Stimulated activated CD4-positive, alpha-beta T cell treated with anti-CD3 and anti-CD28 coated beads, Interleukin-2, amount 100 ng/mL, for 24 hours (primary cell): ENCODE measurements at places on chromosomes 2 and 18.

DNA sequence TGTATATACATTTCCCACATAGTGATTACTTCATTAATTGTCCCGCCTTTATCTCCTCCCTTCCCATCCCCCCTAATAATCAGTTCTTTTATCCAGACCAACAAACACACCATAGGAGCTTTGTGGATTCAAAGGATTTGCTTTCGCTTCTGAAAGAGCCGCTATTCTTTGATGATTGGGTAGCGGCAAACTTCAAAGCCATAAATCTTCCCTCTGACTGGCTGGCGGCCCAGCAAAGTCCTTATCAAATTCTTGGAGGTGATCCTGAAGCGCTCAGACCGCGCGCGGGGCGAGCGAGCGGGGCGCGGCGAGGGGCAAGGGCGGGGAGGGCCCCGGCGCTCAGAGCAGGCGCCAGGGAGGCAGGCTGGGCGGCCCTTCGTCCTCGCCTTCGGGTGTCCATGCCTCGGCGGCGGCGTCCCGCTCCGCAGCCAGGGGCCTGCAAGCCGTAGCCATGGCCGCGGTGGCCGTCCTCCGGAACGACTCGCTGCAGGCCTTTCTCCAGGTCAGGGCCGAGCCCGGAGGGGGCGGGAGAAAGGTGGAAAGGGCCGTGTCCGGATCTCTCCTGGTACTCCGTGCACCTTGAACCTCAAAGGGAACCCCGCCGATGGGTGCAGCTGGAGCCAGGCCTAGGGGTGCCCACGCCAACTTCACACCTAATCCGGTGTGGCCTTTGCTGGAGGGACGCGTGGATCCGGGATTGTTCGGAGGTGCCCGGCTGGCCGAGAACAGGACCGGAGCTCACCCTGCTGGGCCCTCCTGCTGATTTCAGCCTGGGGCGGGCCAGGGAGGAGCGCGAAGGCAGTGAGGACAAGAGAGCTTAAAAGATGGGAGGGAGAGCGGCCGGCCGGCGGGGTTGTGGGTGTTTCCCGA is at the start of gene SP5:
TSS of gene SP5 (plus strand) at position 276 of the 870 bp plus-strand sequence. CDS start at position 452, 176 bp downstream.
- DNase-seq: peak; percentile 22

GRCh38 chr2:45823723-45824206 is 172.3 kb downstream of the PRKCE start:
- no peak for DNase-seq

DNA sequence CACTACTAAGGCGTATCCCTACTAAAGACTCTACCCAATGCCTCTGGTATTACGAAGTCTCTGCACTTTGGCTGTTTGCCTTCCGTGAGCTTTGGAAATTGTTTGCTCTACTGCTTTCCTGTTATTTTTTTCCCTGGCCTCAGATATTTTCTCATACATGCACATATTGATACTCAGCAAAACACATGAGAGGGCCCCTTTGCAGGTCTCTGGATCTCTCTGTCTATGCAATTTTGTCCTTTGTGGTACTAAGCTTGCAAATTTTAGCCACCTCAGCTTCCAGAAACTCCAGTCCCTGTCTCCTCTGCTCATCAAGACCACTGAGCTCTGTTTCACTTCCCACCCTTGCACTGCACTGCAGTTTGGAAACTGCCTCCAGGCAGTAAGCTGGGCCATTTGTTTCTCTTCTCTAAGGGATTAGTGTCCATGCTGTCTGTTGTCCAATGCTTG is 46.6 kb downstream of the TAF1B start:
- no peak for DNase-seq

DNA sequence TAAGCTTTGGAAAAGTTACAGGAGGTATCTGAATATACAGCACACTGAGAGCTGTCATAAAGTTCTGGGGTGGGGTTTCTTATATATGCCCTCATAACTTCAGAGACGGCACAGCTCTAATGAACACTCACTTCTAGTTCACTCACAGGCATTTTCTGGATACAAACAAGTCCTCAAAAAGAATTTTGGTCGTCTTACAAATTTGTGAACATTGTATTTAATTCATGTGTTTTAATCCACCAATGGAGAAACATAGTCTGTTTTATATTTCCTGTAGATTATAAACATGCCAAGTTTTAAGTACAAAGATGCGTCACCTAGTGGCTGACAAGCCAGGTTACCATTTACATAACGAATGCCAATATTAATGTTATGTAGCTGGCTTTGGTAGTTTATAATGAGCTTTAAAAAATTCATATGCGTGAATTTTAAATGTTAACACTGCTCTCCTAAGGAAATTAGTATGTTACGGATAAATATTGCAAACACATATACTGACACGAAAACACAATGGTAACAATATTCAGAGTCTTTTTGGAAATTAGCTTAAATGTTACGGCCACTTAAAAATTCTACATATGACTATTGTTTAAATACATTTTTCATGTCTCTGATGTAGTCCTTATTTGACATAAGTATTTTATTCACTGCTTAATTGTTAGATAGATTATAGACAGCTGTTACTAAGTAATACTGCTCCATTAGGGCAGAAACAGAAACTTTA is 2.5 kb downstream of the COL3A1 start:
- no peak for DNase-seq

DNA sequence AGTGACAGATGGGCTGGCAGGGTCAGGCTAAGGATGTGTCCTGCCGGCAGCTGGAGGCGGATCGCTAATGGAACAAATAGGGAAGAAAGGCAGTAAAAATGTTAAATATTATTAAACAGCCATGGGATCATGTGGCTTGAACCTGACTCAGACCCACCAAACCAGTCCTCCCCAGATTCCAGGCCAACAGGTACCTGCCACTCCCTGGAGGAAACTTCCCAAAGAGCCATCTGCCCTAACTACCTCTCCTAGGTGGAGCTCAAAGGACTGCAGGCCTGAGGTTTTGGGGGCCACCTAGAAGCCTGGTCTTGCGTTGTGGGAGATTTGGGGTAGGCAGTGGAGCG is 34.3 kb downstream of the CIB4 start:
- no peak for DNase-seq
